NCI-H748 treated with DMSO at 0.1 percent for 48 hours (cell line): ENCODE measurements at places on chromosomes 2 and 18.

DNA sequence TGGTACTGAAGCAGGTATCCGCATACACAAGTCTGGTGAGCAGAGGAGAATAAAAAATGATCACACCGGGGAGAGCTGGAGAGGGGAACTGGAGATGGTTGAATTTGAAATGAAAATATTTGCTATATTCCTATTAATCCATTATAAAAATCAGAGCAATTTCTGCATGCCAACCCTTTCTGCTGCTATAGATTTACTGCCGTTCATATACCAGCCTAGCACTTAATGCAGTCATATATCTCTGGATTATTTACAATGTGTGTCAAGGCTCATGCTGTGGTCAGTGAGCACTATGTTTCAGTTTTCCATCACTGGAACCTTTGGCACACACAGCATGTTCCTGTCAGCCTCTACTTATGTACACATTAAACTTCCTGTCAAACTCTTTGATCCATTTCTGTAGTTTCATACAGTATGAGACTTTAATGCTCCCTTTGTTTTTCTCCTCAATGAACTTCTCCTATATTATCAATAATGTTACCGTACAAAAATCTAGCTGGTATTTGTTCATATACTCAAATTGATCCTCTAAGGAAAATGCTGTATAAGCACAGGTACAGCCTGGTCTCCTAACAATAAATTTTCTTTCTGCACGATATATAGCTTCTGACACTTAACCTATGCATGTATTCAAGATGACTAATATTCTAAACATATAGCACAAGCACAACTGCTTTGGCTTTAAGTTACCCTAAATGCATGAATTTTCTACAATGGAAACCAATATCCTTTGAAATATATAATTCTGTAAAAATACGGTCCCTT lies 36.7 kb downstream of the FANCL start:
- DNase-seq = no peak

- DNase-seq = peak; percentile 9
These were observed 638 bp downstream of the ST6GAL2 start for GRCh38 chr2:106885329-106885728.

- no peak for DNase-seq
These were observed 21.4 kb downstream of the NCOA1 start for GRCh38 chr2:24512404-24512803.

- peak; percentile 96 for DNase-seq
These were observed 47.4 kb downstream of the DNAJC10 start for GRCh38 chr2:182763311-182763912.

GRCh38 chr18:67476585-67476984 lies 39.9 kb downstream of the DSEL start:
- no peak for DNase-seq

DNA sequence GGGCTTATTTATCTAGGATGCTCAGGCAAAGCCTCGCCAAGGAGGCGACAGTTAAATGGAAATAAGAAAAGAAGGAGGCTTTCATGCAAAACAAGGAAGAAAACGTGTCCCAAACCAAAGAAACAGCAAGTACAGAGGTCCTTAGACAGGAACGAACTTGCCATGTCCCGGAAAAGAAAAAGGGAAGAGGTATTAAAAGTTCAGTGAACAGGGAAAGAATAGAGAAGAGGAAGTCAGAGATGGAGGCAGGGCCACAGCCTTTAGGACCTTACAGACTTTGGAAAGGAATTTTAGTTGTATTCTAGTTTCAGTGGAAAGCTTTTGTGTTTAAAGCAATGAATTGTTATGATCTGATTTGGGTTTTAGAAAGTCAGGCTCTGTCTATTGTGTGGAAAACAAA lies 22.1 kb downstream of the IKZF2 start:
- DNase-seq = no peak

GRCh38 chr2:85937069-85937439 lies 48.3 kb upstream of the ST3GAL5 start:
- no peak for DNase-seq

GRCh38 chr18:42082415-42083234 lies 127.6 kb downstream of the PIK3C3 start:
- no peak for DNase-seq

DNA sequence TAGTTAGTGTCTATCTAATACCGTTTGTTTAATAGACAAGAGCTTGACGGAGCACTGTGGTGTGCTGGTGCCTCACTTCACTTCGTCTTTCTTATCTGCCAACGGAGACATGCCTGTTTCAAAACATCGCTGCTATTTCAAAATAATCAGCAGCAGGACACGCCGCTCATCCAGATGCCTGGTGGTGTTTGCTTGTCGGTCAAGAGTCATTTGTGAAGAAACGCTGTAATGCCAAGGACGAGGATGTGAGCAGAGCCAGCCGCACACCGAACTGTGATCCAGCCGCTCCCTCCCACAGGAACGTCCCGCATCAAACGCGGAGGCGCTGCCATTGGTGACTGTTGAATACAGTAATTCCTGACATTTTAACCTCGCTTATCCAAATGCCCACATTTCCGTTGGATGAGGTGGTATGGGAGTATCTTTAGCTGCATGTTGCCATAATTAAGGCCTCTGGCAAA lies 432.4 kb downstream of the FBXO15 start:
- DNase-seq = peak; percentile 33

GRCh38 chr2:239212121-239212928 lies 188.5 kb downstream of the HDAC4 start:
- no peak for DNase-seq

- peak; percentile 0 for DNase-seq
These were observed 95.1 kb downstream of the ZFP36L2 start for GRCh38 chr2:43131051-43131889.

- no peak for DNase-seq
These were observed 79.7 kb upstream of the MAP4K4 start for GRCh38 chr2:101617796-101618195.

- DNase-seq = no peak
These were observed 80.6 kb downstream of the UXS1 start for GRCh38 chr2:106113361-106113966.

DNA sequence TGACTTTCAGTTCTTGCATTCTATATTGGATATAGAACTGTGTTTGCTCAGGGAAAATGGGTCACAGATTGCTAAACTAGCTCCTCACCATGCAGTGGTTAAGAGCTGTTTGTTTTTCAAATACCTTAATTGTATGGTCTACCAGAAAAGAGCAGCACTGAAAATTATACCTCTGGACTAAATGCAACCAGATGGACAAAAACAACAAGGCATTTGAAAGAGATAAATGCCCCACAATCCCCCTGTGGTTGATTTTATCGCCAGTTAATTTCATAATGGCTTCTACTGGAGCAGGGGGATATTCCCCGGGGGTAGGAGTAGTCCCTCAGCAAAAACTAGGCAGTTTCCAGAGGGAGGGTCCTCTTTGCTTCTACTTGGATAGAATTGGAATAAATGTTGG lies 267.9 kb upstream of the TNP1 start:
- peak; percentile 88 for DNase-seq

- no peak for DNase-seq
These were observed 651.4 kb downstream of the STK39 start for GRCh38 chr2:167595839-167596471.

DNA sequence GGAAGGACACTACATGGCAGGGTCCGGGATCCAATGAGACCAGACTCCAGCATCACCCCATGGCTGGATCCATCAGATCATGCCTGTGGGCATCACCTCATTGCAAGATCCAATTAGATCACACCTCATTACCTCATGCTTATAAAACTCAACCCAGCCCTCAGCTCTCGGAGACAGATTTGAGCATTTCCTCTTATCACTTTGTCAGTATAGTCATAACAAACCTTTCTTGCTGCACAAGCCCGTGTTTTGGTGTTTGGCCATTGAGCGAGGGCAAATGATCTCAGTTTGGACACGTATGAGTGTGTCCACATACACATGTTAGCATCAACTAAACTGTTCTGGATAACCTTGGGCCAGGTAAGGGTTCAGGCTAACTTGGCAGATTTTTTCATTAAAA lies 58.8 kb downstream of the CCDC195 start:
- no peak for DNase-seq

GRCh38 chr2:26462511-26463243 lies 15.2 kb downstream of the OTOF start:
- no peak for DNase-seq

GRCh38 chr2:168137510-168138180 lies 109.8 kb downstream of the STK39 start:
- no peak for DNase-seq

DNA sequence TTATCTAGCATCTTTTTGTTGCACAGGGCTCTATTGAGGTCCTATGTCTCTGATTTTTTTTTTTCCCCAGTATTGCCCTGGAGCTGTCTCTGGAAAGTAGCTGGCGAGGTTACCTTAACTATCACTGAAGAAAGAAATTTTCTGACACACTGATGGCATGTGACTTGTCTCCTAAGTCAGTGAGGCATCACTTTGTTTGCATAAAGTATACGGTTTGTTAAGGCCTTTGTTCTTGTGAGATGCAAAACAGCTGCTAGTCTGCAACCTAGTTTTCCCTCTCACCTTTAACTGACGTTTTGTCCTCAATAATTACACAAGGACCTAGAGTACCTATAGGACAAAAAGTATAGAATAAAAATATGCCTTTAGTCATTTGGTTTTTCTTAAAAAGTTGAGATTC lies 41.8 kb downstream of the UBXN4 start:
- no peak for DNase-seq

GRCh38 chr2:194346193-194346592 lies 1310.8 kb upstream of the SLC39A10 start:
- DNase-seq = peak; percentile 94

- DNase-seq = no peak
These were observed 183.7 kb downstream of the KLHL29 start for GRCh38 chr2:23568626-23569190.

GRCh38 chr18:12376034-12376753 lies 833 bp downstream of the AFG3L2 start:
- DNase-seq = peak; percentile 32

GRCh38 chr2:120396013-120396860 lies 50.3 kb downstream of the INHBB start:
- no peak for DNase-seq

GRCh38 chr2:124478761-124479160 lies 453.7 kb downstream of the CNTNAP5 start:
- no peak for DNase-seq

DNA sequence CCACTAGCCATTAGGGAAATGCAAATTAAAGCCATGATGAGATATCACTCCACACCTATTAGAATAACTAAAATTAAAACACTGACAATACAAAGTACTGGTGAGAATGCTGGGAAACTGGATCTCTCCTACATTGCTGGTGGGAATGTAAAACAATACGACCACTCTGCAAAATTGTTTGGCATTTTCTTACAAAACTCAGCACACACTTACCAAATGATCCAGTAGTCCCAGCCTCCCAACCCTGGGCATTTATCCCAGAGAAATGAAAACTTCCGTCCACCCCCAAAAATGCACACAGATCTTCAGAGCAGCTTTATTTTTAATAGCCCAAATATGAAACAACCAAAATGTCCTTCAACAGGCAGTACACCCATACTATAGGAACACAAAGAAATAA lies 8.9 kb upstream of the TMSB10 start:
- DNase-seq = no peak

DNA sequence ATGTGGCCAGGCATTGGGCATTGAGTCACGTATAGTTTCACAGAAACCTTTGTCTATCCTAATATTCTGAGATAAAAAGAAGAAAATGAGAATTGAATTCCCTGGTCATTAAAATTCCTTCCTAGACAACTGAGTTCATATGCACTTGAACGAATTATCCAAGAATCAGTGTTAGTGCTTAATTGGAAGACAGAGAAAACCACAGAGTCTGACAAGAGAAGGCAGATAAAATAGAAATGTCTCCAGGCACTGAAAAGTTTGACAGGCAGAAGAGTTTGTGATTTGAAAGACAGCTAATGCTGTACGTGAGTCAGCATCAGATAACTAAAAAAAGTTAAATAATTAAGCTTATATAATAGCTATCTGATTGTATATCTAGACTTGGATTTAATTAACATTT lies 47.7 kb upstream of the TRIB2 start:
- DNase-seq = no peak

GRCh38 chr2:171247741-171248662 lies 87.3 kb upstream of the TLK1 start:
- DNase-seq = no peak

DNA sequence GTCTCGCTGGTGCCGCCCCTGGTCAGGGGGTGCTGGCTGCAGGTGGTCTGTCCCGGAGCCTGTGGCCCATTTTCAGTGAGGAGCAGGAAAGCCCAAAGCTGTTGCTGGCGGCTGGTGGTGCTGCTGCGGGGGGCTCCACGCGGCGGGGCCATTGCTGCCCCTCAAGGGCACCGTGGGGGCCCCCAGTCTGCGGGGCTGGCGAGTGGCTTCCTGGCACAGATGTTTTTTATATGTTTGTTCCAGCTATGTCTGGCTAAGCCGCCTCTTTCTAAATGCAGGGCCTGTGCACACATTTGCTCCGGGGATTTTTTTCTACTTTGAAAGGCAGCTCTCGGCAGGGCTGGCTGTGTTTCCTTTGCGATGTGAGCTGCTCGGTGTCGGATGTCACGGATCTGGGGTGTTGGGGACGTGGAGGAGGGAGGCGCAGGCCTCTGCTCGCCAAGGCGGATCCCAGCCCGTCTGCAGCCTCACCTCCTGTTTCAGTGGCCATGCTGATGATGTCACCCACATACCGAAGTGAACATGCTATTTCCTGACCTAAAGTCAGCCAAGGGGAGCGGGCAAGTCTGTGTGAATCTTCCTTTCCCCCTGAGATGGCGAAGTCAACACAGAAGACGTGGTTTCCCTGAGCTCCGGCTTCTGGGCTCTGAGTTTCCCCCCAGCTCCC lies 112.0 kb upstream of the CTDP1 start:
- no peak for DNase-seq
